Cerebellar cortex (tissue), 1 donor: ENCODE measurements at places on chromosomes 3 and 15.

DNA sequence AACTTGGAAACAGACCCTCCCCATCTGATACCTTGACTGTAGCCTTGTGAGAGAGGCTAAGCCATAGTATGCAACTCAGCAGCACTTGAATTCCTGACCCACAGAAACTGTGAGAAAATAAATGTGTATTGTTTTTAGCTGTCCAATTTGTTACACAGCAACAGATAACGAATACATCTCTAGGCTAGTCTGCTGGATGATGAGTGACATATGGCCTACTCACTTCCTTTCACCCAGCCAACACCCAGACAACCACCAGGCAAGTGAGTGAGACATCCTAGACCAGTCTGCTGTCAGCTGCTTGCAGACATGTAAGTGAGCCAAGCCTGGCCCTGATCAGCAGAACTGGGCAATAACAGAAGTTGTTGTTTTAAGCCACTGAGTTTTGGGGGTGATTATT, 19.2 kb upstream of the SMAD6 start:
- no peak for DNase-seq

- DNase-seq: no peak
Observed at GRCh38 chr3:114299421-114299820, 5.6 kb downstream of the TIGIT start.

DNA sequence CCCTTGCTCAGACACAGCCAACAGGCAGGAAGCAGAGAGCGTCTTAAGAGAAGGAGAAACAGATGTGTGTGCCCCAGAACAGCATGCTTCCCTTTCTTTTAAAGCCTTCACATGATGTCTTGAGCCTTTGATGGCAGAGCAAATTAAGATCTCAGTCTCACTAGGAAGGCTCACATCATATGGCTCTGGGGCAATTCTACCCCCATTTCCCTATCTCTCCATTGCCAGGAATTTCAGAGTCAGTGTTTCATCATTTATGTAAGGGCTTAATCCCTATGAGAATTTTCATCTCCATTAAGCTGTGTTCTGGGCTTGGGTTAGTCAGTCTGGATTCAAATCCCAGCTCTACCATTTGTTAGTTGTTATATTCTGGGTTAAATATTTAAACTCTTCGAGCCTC, 41.4 kb upstream of the GLCE start:
- DNase-seq: no peak

GRCh38 chr15:58415636-58416035, 16.2 kb upstream of the LIPC start:
- DNase-seq: no peak

DNA sequence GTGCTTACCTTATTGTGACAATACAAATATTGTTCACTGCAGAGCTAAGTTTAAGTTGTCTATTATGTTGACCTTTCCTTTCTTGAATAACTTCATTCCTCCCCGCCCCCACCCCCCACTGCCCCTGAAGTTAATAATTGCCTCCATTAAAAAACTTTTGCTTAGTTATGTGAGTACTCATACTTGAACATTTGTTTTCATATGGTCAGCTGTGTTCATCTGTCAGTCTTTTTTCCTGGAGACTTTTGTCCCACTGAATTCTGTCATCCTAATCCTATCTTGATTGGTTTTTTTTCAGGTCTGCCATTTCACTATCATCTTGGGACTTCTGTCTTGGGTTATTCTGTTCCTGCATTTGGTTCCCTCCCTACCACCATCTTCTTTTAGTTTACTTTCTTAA, 8.5 kb downstream of the SLC25A36 start:
- no peak for DNase-seq

DNA sequence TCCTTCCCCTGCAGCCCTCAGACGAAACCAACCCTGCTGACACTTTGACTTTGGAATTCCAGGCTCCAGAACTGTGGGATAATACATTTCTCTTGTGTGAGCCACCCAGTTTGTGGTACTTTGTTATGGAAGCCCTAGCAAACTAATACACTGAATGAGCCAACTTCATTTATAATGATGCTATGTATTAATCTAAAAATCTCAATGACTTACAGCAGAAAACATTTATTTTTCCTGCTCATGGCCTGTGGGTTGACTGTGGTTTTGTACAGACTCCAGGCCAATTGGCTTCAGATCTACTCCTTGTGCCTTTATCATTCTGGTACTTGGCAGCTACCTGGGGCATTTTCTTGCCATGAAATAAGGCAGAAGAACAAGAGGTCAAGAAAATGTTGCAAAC, 152.4 kb downstream of the EBLN2 start:
- no peak for DNase-seq

DNA sequence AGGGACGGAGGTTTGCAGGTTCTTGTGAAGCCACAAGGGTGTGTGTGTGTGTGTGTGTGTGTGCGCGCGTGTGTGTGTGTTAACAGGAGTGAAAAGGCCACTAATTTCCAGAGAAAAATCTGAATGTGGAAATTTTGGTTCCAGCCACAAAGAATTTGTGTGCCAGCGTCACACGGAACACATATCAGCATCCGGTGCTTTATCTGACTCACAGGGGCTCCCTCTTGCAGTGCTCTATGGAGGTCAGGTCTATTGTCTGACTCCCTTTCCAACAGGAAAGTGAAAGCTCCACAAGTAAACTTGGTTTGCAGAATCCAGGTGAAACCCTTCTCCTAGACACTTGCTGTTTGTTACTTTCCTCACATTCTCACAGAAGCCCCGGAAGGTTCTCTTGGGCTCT, 6.2 kb downstream of the CLDN11 start:
- no peak for DNase-seq

- DNase-seq: no peak
Observed at GRCh38 chr3:185728630-185729336, 96.1 kb downstream of the IGF2BP2 start.
